ENCODE measurements at places on chromosomes 6 and 20. TPM values are rescaled to one million over a fixed set of nuclear protein-coding genes. Genes with fewer than 3 reads are reported as not detected.

MUCL3 gene
- not detected for total RNA-seq

DNMT3B gene
- total RNA-seq, result 2.0 TPM

CD40 gene
- total RNA-seq, result 7.8 TPM

NRN1 gene
- 8.7 TPM for total RNA-seq

NOTCH4 gene
- total RNA-seq, result 0.82 TPM

CENPB gene
- 147 TPM for total RNA-seq

TINAG gene
- not detected for total RNA-seq

BEND6 gene
- total RNA-seq, result 6.1 TPM

CNR1 gene
- total RNA-seq, result not detected

DLL1 gene
- total RNA-seq, result 1.8 TPM

SLC4A11 gene
- total RNA-seq, result 1.2 TPM

DZANK1 gene
- total RNA-seq, result 1.2 TPM

SLC16A10 gene
- not detected for total RNA-seq

CST2 gene
- total RNA-seq, result not detected

CST7 gene
- total RNA-seq, result not detected

TGM3 gene
- total RNA-seq, result not detected

BCAS1 gene
- not detected for total RNA-seq

TRERF1 gene
- total RNA-seq, result 1.2 TPM

OOEP gene
- not detected for total RNA-seq

FLOT1 gene
- 79.3 TPM for total RNA-seq

DXO gene
- 12.9 TPM for total RNA-seq

IMPG1 gene
- total RNA-seq, result not detected

PLEKHG1 gene
- total RNA-seq, result 4.5 TPM

TFAP2D gene
- not detected for total RNA-seq

PRSS35 gene
- total RNA-seq, result 1.9 TPM

TSHZ2 gene
- 15.3 TPM for total RNA-seq

PKIG gene
- total RNA-seq, result 110 TPM

ADGRF1 gene
- total RNA-seq, result not detected

F13A1 gene
- not detected for total RNA-seq

TRIM10 gene
- total RNA-seq, result not detected
